Fibroblast of lung (primary cell): ENCODE measurements at places on chromosomes 11 and 22.
A peak's percentile ranks its signal among the peaks of the same experiment; 100 is the strongest.

DNA sequence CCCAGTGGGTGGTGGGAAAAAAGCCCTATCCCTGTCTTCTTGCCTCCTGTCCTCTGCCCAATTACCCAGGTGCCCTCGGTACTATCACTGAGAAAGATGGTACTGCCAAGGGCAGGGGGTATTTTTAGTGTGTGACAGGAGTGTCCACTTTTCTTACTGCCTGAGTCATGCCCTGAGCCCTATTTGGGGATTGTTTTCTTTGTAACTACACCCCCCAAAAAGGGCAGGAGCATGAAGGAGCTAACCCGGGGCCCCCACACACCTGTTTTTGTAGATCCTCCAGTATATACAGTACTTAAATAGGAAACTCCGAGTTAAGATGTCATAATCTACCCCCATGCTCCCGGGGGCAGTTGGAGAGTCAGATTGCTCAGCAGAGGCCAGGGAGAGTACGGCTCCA, 3.8 kb downstream of the SMTNL1 start:
- no peak for DNase-seq

- no peak for DNase-seq
These were observed 16.3 kb downstream of the NECTIN1 start for GRCh38 chr11:119712459-119713358.

GRCh38 chr11:12287009-12287373, 90.4 kb upstream of the PARVA start:
- DNase-seq = peak; percentile 98

DNA sequence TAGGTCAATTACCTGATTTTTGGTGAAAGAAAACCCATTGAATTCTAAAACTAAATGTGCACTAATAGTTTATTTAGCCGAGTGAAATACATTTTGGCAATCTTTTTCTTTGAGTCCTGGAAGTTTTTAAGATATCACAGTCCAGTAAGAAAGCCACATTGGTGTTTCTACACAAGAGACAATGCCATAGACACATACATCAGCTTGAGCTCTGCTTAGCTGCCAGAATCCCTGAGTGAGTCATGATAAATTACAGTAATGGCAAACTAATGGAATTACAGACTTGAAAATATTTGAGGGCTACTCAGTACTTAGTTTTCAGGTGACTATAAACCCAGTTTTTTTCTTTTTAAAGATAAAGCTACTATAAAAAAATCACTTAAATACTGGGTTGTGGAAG, 155.4 kb downstream of the OR4C45 start:
- no peak for DNase-seq

DNA sequence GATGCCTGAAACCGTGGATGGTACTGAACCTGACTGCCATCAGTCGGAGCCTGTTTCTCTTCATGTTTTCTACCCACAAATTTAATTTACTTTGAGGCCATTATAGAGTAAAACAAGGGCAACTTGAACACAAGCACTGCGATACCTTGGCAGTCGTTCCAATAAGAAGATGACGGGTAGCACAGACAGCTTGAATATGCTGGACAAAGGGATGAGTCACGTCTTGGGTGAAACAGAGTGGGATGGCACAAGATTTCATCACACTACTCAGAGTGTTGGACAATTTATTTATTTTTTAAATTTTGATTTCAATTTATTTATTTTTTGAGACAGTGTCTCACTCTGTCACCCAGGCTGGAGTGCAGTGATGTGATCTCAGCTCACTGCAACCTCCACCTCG, 5.7 kb downstream of the DIXDC1 start:
- peak; percentile 87 for DNase-seq

DNA sequence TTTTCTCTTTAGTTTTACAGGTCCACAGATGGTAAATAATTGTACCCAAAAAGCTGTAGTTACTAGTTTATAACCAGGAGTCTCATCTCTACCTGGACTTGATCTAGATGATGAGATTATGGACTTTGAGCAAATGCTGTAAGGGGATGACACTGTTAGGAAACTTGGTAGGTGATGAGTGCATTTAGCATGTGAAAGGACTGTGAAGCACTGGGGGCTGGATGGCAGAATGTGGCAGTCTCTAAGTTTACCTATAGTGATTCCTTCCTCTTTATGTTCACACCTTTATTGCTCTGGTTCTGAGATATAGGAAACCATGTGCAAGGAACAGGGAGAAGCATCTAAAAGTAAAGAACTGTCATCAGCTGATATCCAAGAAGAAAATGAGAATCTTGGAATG, 230.7 kb upstream of the CHORDC1 start:
- DNase-seq = no peak

- DNase-seq = no peak
These were observed 5.5 kb upstream of the PANX3 start for GRCh38 chr11:124605719-124606118.

DNA sequence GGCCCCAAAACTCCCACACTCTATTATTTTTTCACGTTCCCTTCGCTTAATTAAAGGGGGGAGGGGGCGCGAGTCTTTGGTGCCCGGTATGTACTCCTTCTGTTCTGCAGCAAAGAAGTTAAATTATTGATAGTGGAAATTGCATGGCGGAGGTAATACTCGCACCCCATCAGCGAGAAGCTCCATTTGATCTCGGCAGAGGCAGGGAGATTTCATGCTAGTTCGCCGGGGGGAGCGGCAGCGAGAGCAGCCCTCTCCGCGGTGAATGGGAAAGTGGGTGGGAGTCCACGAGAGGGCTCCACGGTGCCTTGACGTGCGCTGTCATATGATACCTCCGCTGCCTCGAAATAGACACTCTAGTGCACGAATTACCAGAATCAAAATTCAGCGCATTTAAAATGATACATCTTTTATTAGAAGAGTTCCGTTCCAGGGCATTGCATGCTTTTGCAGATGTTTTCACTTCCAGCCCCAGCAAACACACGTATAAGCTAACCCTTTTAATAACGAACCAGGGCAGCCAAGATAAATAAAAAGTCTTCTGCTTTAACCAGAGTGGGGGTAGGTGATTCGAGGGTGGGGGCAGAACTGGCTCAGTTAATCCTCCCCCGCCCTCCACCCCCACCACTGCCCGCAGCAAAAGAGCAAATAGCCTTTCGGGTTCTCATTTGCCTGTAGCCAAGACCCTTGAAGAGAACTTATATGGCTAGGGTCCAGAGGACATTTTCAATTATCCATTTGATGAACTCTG, 1.3 kb upstream of the BDNF start:
- peak; percentile 69 for DNase-seq

DNA sequence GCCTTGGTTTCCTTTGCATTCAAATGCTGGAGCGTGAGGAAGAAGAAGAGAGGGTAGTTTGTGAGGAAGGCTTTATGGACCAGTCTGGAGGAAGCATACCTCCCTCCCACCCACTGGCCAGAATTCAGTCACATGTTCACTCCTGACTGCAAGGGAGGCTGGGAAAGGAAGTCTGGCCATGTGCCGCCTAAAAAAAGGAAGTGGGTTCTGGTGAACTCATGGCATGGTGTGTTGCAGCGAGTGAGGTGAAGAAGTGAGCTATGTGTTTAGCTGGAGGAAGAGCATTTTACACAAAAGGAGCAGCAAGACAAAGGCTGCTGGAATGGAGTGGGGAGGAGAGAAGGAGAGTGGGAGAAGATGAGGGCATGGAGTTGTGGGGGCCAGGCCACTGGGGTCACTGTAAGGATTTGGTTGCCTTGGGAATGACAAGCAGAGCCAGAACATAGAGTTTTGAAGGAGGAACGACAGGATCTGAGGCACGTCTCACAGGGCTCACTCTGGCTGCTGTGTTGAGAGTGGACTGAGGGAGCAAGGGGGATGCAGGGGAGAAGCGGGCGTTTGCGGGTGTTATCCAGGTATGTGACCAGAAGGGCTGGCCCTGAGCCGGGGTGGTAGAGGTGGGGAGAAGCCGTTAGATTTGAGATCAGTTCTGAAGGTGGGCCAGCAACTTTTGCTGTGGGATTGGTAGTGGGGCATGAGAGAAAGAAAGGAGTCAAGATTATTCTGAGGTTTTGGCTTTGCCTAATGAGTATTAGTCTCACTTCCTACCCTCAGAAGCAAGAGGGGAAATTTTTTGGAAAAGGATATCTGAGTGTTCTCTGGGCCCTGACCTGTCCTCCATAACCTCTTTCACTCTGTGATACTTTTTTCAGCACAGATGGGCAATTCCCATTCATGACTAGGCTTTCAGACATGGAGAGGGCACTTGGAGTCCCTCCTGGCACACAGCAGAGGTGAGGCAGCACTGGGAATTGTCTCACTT, 26.4 kb downstream of the BMAL1 start:
- DNase-seq = no peak

DNA sequence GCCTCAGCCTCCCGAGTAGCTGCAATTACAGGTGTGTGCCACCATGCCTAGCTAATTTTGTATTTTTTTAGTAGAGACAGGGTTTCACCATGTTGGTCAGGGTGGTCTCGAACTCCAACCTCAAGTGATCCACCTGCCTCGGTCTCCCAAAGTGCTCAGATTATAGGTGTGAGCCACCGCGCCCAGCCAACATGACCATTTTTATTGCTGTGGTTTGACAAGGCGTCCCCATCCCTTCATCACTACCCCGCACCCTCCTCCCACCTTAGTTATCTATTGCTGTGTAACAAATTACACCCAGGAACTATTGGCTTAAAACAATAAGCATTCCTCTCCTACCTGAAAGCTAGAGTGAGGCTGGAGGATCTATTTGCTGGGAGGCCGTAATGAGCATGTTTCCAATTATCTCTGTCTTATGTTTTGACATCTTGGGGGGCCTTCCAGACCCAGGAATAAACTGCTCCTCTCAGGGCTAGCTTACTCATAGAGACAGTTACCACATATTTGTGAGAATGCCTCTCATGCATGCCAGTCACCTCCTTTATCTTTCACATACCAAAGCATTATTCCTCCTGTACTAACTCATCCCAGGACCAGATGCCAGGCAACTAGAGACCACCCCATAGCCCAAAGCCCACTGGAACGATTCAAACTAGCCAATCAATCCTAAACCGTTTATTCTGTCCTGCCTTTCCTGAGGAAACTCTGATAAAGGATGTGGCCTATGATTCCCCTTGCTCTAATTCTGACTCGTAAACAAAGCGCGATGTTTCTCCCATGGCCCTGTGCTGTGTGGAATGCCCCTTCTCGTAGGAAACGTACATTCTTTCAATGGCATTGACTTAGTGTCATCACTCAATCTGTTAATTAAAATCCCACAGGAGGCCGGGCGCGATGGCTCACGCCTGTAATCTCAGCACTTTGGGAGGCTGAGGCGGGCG, 19.4 kb downstream of the SNU13 start:
- DNase-seq = peak; percentile 79

DNA sequence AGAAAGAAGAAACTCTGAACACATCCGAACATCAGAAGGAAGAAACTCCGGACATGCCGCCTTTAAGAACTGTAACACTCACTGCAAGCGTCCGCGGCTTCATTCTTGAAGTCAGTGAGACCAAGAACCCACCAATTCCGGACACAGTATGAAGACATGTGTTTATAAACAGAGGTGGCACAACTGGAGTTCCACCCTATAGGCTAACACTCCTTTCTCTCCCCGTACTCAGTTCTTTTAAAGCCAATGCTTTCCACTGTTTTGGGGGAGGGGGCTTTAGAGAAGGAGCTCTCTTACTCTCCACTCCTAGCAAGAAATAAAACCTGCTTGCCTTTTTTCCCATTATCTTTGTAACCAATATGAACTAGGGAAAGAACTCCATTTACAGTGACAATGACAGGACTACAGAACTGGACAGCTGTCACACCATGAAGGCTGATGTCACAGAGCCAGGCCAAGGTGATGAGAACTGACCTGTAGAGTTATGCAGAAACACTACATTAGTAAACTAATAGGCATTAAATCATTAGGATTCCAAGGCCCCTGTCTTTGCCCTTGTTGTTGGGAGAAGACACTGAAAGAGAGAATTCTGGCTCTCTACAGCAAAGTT, 733 bp downstream of the TRIM5 start:
- peak; percentile 6 for DNase-seq

DNA sequence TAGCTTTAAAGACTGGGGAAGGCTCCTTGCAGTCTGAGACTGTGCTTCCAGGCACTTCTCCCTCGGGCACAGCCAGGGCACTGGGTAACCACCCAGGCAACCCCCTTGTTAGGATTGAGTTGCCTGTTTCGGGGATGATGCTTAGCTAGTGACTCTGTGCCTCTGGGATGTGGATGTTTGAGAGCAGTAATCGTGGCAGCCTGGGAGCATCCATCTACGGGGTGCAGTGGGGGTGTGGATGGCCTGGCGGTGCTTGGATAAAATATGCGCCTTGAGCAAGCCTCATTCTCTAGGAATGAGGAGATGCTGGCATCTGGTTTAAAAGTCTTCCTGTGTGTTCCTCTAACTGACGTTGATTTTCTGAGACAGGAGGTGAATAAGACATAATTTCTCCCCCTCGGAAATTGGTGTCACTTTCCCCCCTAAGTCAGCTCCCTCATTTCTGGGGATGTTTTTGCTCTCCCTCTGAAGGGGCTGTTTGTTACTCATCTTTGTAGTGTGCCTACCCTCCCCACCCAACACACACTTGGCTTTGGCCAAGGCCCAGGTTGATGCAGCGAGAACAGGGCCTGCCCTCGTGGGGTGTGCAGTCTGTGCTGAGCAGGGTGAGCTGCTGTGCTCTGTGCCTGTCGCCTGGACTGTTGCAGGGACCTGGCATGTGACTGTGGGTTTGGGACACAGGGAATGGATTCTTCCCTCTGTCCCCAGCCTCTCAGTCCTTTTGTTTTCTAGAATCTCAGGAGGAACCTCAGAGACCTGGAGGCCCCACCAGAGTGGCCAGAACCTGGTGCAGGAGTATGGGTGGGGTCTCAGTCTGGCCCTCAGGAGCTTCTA, 2.0 kb downstream of the GNAZ start:
- DNase-seq = peak; percentile 48

GRCh38 chr11:13258855-13259254, 18.7 kb upstream of the BMAL1 start:
- no peak for DNase-seq

DNA sequence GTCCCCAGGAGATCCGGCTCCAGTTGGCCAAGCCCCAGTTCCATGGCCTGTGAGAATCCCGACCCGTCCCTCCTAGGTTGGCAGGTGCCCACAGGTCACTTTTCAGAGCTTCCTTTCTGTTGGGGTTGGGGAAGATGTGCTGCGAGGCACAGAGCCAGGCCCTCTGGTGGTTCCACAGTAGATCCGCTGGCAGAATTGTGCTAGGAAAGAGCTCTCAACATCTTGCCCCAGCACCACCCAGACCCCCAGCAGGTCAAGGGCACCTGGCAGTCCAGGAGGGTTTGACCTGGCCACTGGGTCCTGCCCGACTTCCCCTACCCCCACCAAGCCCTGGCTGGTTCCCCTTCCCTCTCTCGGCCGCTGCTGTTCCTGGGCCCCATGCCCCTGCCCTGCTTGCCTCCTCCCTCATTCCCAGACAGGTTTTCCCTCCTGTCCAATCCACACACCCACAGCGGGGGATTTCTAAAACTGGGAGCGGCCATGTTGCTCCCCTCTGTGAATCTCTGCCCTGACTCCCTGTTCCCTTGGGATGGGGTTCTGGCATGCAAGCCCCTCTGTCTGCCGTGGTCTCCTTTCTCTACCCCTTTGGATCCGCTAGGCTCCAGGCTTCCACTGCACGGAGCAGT, 26.2 kb upstream of the GCAT start:
- DNase-seq = no peak

GRCh38 chr11:58060535-58060934, 29.8 kb downstream of the OR6Q1 start:
- DNase-seq = no peak

- DNase-seq = no peak
These were observed 137.8 kb upstream of the PDGFD start for GRCh38 chr11:104301776-104302175.
